Stimulated activated CD8-positive, alpha-beta memory T cell treated with anti-CD3 and anti-CD28 coated beads, Interleukin-4, amount 100 ng/mL, for 1 hour (primary cell): ENCODE measurements at places on chromosomes 2 and 18.

- no peak for DNase-seq
Measured at GRCh38 chr2:233867993-233868532, at the start of gene MSL3B. Gene MSL3B (minus strand): TSS chr2:233868386.

- no peak for DNase-seq
Measured at GRCh38 chr2:31294196-31294595, 60.2 kb downstream of the EHD3 start.

DNA sequence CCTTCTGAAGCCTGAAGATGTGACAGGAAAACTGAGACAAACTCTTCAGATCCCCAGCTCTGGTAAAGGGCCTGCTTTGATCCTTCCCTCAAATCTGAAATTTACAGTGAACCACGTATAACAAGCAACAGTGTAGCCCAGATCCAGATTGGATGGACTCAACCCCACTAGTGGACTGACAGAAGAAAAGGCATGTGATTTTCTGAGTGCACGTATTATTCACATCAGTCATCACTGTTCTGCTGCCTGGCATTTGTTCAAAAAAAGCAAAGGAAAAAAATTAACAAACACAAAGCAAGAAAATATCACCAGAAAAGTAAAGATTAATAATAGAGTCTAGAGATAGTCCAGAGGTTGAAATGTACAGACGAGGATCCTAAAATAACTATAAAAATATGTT is 87.6 kb downstream of the CYRIA start:
- DNase-seq = no peak

DNA sequence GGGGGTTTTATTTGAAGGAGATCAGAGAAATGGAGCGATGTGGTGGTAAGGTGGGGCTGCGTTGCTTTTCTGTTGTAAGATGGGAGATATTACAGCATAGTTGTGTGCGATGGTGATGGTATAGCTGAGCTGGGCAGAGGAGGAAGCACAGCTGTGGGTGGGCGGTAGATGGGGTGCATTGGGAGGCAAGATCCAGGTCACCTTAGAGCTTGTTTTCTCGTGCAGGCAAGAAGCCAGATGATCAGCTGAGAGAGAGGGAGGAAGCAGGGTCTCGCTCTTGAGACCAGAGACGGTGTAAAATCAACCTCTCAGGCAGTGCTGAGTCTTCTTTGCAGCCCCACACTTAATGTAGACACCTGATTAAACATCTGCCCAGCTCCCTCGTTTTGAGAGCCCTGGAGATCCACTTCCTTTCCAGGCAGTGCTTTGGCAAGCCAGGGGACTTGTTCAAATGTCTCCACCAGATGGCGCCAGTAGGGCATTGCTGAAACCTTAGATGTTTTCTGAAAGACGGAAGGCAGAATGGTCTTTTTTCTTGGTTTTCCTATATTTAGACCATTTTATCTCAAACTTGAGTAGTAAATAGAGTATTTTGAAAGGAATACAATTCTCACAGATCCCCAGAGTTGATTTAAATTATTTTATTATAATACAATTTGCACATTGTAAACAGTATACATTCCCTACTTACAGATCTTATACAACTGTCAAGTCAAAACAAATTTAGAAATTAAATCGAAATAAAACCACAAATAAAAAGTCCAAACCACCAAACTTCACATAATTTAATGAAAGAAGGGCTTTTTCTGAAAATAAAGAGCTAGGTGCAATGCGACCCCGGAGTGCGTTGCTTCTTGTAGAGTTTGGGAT is 21.1 kb upstream of the LYPD6B start:
- peak; percentile 36 for DNase-seq

DNA sequence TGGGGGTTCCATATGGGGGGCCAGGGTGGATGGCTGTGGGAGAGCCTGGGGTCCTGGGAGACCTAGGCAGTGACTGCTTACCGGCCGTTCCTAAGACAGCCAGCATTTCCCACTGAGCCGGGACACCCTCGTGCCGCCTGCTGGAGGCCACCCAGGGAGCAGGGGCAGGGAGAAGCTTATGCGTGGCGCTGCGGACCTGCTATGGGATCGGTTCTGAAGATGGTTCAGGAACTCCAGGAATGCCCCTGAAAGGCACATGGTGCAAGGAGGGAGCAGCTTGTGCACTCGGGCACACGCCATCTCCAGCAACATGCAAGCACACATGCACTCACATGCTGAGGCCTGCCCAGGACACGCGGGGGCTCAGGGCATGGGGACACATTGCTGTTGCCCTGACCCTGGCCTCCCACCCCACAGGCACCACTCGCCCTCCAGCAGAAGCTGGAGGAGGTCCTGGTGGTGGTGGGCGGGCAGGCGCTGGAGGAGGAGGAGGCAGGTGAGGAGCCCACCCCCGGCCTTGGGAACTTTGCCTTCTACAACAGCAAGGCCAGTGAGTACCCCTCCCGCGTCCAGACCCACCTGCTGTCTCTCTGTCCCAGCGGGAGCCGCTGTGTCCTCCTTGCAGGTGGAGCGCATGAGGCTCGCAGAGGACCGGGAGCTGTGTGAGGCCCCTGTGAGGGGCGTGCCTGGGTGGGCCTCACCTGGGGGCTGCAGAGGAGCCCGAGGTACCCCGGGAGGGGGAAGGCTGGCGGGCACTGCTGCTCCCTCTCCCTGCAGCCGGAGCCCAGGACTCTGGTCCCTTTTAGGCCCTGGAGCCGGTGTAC is 4.1 kb downstream of the KLHL30 start:
- DNase-seq = no peak

- DNase-seq = no peak
Measured at GRCh38 chr2:33214857-33215256, 261.6 kb upstream of the RASGRP3 start.

DNA sequence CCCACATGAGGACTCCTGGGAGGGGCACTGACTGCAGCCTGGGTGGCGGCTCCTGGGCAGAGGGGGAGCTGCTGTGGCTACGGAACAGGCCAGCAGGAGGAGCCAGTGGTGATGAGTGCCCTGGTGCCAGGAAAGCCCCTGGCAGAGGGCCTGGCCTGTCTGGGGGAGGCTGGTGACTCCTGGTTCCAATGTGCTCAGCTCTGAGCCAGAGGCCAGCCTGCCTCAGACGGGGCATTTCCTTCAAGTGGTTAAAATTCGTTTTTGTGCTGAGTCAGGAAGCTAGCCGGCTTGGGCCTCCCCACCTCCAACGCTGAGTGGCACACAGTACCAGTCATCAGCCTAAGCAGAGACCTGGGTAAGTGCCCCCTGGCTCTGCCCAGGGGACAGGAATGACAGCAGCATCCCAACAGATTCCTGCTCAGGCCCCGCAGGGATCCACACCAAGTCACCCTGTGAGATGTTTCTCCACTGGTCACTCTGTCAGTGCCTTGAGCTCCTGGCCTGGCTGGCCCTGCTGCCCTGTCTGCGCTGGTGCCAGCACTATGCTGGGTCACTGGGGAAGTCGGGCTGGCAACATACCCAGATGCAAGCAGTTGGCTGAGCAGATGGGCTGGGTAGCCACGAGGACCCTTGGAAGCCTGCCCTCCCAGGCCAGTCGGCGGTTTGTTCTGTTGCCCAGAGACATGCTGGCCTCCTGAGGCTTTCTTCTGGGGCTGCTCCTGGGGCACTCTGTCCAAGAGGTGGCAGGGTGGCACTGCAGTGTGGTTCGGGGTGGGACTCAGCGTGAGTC is 7.1 kb upstream of the KLF11 start:
- DNase-seq = no peak

DNA sequence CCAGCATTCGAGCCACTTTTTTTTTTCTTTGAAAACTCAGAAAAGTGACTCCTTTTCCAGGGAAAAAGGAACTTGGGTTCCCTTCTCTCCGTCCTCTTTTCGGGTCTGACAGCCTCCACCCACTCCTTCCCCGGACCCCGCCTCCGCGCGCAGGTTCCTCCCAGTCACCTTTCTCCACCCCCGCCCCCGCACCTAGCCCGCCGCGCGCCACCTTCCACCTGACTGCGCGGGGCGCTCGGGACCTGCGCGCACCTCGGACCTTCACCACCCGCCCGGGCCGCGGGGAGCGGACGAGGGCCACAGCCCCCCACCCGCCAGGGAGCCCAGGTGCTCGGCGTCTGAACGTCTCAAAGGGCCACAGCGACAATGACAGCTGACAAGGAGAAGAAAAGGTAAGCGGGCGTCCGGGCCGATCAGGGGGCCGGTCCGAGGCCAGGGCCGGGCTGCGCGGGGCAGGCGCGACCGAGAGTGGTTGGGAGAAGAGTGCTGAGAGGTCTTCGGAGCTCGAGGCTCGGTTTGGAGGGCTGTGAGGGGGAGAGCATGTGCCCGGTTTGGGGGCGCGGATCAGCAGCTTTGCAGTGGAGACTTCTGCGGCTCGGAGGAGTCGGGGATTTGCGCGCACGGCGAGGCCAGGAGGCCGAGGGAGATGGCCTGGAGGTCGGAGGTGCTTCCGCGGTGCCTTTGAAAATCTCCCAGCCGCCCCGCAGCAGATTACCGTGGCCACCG is 502 bp downstream of the EPAS1 start:
- DNase-seq = peak; percentile 46

DNA sequence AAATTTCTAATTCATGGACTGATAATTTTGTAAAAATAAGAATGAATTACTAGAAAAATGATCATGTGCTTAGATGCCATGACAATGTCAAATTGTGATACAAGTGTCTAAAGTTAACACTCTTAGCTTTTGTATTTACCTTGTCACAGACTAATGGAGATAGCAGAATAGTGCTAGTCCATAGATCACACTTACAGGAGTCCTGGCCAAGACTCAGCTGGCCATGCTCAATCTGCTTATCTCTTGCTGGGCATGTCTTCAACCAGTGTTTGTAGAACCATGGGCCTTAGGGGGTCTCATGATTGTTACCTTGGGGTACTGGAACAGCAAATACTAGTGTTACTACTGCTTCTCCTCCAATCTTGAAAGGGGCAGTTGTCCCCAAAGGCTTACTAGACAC is 44.0 kb downstream of the TET3 start:
- no peak for DNase-seq

GRCh38 chr2:239000089-239000488 is 152.2 kb downstream of the TWIST2 start:
- DNase-seq = no peak

GRCh38 chr18:73047688-73048087 is 179.9 kb upstream of the NETO1 start:
- DNase-seq = no peak

DNA sequence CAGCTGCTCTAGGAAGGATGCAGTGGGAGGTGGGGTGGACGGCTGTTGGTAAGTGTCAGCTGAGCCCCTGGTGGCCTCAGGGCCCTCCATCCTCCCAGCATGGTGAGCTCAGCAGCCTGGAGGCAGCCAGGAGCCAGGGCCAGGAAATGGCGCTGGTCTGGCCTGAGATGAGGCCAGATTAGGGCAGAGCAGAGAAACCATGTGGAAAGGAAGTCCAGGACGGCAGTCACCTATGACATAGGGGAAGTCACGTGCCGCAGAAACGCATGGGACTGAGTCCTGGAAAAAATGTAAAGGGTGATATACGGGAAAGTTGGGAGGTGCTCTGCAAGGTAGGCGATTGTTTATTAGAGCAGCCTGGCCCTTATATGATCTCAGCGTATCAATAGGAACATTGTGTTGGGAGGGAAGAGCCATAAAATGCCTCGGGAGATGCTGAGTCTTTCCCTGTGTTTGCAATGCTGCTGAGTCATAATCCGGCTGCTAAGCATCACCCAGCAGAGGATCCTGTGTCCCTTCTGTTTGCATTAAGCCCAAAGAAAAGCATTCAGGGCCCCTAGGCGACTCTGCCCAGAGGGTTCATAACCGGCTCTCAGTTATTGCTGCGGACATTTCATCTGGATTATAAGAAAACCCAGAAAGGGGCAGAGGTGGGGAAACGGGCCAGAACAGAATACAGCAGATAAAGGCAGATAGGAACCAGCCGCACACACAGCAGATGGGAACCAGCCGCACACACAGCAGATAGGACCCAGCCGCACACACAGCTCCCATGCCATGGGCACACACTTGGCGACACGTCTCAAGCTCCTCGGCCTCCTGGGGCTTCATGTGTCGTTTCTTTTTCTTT is 30.3 kb upstream of the B3GNT7 start:
- no peak for DNase-seq

GRCh38 chr2:9910699-9911098 is 40.8 kb upstream of the GRHL1 start:
- no peak for DNase-seq

DNA sequence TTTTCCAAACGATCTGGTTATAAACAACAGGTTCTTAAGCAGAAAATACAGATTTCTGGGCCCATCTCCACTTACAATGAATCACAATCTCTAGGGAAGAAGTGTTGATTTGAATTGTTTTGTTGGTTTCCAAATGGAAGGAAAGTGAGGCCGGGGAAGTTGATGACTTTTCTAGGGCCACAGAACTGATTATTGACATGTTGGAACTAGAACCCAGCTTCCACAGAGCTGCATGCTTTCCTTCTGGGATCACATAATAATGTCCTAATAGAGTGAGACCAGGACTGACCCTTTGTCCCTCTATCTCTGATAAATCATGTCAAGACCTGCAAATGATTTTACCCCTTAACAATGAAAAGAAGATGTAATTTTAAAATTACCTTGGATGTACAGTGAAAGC is 332.2 kb downstream of the OSR1 start:
- no peak for DNase-seq

DNA sequence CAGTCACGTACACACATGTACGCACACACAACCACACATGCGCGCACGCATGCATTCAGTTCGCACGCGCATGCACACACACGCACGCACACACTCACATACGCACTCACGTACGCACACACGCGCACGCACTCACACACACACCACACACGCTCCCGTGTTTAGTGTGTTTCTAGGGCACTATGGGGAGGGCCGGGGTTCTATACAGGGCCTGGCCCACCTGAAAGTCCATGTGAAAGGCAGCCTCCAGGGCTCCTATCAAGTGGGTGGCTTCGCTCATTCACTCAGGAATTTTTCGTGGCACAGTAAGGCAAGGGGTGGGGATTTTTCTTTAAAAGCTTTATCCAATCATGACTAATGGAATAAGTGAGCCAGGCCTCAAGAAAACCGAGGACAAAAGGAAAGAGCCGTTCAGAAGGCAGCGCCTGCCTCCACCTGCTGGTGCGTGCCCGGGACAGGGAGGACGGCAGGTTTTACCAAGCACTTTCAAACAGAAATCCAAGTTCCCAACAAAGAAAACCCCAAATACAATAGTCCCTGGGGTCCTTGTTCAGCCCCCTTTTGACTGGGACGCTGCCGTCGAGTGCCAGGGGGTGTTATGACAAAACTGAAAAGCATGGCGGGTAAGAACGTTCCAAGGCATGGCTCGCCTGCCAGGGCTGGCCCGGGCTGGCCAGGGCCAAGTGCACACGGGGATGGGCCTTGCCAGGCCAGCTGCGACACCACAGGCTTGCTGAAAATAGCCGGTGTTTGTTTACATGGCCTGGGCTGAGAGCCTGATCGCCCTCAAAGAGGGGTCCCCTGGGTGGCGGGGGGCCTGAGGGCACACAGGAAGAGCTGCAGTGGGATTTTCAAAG is 110.0 kb downstream of the HDAC4 start:
- no peak for DNase-seq

DNA sequence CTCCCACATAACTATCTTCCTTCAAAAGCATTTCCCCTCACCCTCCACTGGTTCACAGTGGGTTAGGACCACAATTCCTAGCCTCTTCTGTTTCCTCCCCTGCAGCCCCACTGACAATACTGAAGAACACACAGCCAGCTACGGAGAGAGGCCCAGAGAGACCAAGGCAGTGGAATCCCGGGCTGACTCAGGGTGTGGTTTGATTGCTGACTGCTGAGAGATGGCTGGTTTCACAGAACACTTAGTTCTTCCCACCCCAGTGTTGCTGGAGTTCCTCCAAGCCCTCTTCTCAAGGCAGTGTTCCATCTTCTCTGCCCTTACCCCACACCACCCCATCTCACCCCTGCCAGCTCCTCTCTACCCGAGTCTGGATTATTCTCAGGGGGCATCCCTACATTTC is 43.3 kb upstream of the ZFP36L2 start:
- DNase-seq = no peak

- no peak for DNase-seq
Measured at GRCh38 chr2:110805894-110806452, 73.6 kb downstream of the ACOXL start.

- DNase-seq = no peak
Measured at GRCh38 chr2:59938181-59938580, 615.3 kb downstream of the BCL11A start.
